Kidney tubule cell (primary cell): ENCODE measurements at places on chromosomes 16 and 17.

- DNase-seq, result peak; percentile 54
These were observed 697 bp downstream of the NOL11 start for GRCh38 chr17:67718325-67718941.

DNA sequence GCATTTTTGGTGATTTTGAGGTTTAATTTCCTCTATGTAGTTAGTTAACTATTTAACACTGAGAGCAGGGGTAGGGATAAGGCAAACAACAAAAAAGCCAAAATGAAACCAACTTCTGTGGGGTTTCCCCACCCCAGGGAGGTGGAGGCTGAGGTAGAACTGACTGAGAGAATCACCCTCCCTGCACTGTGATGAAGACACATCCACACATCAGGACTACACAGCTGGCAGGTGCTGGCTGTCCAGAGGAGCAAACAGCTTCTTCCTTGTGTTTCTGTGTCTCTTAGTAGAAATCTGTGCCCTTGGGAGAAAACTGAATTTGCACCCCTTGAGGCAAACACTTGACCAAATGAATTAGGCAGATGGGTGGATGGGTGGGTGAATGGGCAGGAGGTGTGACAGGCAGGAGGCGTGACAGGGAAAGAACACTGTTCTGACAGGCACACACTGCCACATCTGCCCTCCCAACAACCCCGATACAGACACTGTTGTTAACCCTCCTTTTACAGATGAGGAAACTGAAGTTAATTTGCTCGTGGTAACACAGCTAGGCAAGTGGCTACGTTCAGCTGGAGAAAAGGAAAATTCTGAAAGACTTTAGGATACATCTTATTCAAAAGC, 62.9 kb upstream of the AMZ2 start:
- no peak for DNase-seq

DNA sequence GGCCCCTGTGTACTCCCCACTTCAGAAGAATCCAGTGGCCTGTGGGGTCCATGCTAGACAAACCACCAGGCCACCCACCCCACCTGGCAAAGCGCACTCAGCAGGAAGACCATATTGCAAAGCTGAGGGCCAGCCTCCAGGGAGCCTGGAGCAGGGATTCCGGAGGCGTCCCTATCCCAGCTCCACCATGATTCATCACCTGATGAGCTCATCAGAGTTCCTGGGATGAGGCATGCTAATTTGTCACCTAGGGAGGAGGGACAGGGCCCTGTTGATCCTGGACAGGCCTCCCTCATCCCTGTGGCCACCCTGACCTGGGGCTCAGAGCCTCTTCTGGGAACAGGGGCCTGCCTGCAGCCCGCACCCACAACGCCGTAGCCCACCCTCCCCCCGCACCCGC, 131.6 kb upstream of the PLCG2 start:
- DNase-seq, result peak; percentile 89

GRCh38 chr16:52191531-52192134, 355.3 kb downstream of the TOX3 start:
- DNase-seq, result peak; percentile 68

- DNase-seq, result no peak
These were observed 123.6 kb upstream of the CRHR1 start for GRCh38 chr17:45660474-45660873.

DNA sequence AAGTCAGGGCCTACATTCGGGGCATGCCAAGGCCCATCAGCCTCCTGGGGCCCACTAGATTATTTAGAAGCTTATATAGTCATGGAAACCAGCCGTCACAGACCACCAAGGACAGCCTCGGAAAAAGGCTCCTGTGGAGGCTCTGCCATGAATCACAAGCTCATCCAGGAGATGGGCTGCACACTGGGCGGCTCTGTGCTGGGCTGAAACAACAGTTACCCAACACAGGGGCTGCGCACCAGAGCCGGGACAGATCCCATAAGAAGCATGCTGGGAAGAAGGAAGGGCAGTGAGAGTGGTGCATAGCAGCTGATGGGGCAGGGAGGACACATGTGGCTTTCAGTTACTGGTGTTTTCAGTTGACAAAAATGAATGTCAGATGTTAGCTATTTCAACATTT, 67.7 kb upstream of the GSG1L start:
- DNase-seq, result no peak

DNA sequence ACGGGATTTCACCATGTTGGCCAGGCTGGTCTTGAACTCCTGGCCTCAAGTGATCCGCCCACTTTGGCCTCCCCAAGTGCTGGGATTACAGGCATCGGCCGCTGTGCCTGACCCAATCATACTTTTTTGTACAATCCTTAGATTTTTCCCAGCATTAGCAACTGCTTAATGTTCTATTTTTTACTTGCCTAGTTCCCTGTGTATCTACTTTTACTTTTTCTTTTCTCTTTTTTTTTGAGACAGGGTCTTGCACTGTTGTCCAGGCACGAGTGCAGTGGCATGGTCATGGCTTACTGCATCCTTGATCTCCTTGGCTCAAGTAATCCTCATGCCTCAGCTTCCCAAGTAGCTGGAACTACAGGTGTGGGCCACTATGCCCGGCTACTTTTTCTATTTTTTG, 9.5 kb downstream of the GRB2 start:
- no peak for DNase-seq

DNA sequence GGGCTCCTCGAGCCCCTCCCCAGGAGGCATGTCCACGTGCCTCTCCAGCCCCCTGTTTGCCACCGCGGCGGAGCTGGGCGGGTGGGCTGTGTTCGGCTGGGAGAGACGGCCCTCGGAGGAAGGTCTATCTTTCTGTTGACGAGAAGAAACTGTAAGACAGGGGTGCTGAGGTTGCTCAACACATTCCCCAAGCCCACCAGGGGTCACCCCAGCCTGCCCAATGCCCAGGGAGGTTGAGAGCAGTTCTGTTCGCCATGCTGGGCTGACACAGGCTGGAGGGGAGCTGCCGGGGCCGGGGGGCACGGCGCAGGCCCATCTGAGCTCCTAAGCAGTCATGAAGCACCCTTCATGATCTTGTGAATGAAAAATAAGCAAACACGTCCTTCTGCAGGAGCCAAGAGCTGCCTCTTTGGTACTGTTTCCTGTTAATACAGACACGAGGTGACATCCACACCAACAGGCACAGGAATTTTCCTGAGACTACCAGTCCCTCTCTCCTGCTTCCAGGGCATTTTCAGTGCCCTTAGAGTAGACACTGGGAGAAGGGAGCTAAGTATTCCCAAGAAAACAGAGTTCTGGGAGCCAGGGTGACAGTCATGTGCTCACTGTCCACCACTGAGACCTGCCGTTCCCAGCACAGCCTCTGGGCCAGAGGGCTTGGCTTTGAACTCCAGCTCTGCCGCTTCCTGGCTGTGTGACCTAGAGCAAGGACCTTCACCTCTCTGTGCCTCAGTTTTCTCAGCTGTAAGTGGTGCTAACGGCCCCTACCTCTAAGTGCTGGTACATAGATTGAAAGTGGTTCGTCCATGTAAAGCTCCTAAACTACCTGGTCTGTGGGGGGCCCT, 9.2 kb downstream of the UBALD2 start:
- DNase-seq, result no peak

- peak; percentile 35 for DNase-seq
These were observed 240.7 kb downstream of the PARN start for GRCh38 chr16:14389359-14389758.

GRCh38 chr17:40944531-40944930, 7.1 kb upstream of the KRT23 start:
- DNase-seq, result no peak

GRCh38 chr16:9800186-9800738, 382.0 kb downstream of the GRIN2A start:
- DNase-seq, result no peak

- DNase-seq, result peak; percentile 48
These were observed 33.9 kb upstream of the CDRT4 start for GRCh38 chr17:15501282-15501681.

DNA sequence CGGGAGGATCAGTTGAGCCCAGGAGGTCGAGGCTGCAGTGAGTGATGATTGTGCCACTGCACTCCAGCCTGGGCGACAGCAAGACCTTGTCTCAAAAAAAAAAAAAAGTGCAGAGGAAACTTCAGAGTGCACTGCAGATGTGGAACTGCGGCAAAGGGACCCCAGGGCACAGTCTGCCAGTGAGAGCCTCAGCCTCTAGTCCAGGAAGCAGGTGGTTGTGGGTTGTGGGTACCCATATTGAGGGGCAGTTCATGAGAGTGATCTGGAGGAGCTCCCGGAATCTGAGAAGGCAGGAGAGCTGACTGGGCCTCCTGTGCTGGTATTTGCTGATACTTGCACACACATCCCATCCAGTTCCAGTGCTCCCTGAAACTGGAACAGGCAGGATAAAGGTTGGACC, 13.1 kb downstream of the FOXN1 start:
- DNase-seq, result no peak

DNA sequence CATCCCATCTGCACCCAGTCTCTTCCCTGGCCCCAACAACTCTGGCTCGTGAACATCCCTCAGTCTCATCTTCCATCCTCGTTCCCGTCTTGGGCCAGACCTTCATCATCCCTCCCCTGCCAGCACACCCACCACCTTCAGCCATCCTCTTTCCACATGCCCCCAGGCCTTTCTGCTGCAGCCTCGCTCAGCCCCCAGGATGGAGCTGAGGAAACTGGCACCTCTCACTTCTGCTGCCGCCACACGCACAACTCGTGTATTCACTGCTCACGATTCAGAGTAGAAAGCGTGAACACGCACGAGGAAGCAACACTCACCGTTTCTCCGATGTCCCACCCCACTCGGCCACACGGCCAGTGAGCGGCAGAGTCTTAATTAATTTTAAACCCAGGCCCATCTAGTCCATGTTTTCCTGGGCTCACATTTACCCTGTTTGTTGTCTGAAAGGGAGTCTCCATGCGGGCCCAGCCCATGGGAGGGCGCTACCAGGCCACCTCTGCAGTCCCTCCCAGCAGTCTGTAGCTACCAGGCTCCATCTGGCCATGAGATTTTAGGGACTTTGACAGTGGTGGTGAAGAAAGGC, 12.5 kb downstream of the C16orf90 start:
- no peak for DNase-seq

GRCh38 chr17:82281502-82282238, 8.2 kb upstream of the CSNK1D start:
- DNase-seq, result peak; percentile 94

DNA sequence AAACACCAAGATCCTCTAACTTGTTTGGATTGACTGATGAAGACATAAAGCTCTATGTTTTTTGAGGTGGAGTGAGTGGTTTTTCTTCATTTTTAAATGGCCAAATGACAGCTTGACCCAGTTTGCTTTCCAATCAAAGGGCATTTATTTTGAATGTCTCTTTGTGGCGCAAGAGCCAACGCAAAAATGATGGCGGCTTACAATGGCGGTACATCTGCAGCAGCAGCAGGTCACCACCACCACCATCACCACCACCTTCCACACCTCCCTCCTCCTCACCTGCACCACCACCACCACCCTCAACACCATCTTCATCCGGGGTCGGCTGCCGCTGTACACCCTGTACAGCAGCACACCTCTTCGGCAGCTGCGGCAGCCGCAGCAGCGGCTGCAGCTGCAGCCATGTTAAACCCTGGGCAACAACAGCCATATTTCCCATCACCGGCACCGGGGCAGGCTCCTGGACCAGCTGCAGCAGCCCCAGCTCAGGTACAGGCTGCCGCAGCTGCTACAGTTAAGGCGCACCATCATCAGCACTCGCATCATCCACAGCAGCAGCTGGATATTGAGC, 329 bp downstream of the NLK start:
- no peak for DNase-seq

GRCh38 chr16:75647112-75647491, 363 bp downstream of the KARS1 start:
- DNase-seq, result no peak

- DNase-seq, result no peak
These were observed 22.5 kb downstream of the WWP2 start for GRCh38 chr16:69784586-69784985.

- no peak for DNase-seq
These were observed 9.7 kb downstream of the SMARCE1 start for GRCh38 chr17:40637931-40638330.

DNA sequence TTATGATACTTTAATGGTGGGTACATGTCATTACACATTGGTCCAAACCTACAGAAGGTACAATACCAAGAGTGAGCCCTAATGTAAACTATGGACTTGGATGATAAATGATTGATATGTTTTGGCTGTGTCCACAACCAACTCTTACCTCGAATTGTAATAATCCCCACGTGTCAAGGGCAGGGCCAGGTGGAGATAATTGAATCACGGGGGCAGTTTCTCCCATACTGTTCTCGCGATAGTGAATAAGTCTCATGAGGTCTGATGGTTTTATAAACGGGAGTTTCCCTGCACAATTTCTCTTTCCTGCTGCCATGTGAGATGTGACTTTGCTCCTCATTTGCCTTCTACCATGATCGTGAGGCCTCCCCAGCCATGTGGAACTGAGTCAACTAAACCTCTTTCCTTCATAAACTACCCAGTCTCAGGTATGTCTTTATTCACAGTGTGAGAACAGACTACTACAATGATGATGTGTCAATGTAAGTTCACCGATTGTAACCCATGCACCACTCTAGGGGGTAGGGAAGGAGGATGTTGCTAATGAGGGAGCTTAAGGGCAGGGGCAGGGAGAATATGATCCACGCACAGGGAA, 7.0 kb upstream of the METTL22 start:
- peak; percentile 65 for DNase-seq

GRCh38 chr17:47918006-47918405, 22.0 kb downstream of the SP2 start:
- no peak for DNase-seq

DNA sequence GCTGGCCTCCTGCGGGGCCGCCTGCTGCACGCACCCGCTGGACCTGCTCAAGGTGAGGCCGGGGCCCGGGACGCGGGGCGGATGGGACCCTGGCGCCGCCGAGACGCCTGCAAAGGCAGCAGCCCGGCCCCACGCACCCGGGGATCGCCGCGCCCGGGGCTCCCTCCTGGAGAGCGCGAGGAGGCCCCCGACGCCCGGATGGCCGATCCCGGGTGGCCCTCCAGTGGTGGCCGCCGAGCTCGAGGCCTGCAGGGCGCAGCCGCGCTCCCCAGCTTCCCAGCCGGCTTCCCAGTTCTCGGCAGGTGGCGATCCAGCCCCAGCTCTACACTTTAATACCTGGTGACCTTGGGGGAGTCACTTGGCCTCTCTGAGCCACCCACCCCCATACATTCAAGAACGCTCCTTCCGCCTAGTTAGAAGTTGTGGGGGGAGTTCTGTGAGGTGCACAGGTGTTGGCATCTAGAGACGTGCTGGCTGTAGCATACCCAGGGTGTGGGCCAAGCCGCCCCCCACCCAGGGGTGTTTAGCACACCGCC, 452 bp downstream of the SLC25A10 start:
- DNase-seq, result peak; percentile 50

- peak; percentile 26 for DNase-seq
These were observed 4.4 kb upstream of the DHX40 start for GRCh38 chr17:59561042-59561441.

DNA sequence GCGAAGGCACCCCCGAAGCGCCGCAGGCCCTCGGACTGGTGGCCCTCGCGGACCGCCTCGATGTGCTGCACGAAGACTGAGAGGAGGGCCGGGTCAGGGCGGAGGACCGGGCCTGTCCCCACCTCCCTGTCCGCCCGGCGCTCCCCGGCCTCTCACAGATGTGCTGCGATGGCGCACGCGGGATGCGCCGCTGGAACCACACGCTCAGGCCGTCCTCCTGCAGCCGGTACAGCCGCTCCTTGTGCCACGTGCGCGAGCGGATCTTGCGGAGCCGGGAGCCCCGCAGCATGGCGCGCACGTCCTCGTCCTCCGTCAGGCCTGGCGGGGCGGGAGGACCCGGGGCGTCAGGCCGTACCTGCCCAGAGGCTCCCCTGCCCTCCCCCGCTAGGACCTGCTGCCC, 11.3 kb downstream of the PLCD3 start:
- no peak for DNase-seq

GRCh38 chr16:71590584-71590983, 13.7 kb upstream of the TAT start:
- no peak for DNase-seq
